ENCODE measurements at places on chromosomes 13 and 19.

DNA sequence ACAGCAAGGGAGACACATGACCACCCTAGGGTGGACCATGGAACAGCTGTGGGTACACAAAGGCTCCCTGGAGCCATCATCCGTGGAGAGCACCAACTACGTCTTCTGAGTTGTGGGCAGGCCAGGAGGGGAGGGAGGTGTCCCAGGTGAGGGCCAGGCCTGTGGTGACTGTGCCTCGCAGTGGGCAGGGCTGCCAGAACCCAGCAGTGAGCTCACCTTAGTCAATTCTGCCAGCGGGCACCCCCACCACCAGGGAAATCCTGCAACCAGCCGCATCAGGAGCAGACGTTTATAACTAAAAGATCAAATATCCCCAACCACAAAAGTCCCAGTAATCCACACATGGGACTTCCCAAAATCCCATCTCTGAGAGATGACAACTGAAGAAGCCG lies 19.6 kb downstream of the ELL start:
- DNase-seq, result no peak

DNA sequence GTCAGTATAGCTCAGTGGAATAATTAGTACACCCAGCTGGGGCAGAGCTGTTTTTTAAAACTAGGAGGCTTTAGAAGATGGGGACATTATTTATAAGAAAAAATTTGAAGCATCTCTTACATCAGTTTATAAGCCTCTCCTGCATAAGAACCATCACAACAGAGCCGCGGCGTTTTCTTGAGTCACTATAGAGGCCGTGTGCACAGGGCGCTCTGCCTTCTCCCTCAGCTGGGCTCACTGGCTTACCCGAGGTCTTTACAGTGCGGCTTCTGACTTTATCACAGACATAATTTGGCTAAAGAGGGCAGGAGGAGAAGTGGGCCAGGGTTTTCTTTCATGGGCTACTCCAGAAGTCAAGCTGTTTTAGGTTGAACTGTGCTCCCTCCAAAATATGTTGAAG lies 135.5 kb upstream of the RNF113B start:
- DNase-seq, result no peak

DNA sequence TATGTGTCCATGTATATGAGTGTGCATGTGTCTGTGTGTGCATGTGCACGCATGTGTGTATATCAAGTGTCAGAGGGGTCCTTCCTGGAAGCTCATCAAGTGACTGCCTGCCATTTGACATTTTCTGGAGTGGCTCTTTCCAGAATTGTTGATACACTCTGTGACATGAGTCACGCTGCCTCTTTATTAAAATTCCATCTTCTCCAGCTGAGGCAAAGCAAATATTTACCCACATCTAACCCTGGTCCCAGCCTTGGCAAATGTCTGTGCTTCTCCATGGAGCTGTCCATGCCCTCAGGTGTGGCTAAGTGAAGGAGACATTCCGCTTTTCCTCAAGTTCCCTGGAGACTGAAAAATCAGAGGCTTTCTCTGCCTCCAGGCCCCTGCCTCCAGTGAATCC lies 88.2 kb upstream of the MBNL2 start:
- no peak for DNase-seq

DNA sequence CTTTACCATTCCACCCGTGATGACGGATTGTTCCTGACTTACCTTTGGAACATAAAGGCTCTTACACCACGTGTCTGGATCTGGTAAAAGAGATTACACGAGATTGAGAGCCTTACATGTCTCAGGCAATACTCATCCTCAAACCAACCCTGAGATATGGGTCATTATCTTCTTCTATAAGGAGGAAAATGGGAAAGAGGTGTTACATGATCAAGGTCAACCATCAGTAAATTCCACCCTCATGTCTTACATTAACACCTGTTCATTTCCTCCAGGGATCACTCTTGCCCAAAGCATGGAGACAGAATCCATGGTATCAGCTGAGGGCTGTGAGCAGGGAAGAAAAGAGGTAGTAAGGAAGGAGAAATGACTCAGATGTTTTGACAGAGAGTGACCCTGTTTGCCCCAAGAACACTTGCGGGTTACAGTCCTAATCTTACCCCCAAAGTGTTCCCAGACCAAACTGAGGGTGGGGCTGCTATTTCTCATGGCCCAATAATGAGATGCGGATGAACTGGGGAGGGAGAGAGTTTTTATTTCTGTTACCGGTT lies 19.6 kb downstream of the LILRB4 start:
- no peak for DNase-seq

Data from fibroblast of skin of left biceps (primary cell).